ENCODE measurements at places on chromosomes 13 and 19. TPM values are rescaled to one million over a fixed set of nuclear protein-coding genes. Genes with fewer than 3 reads are reported as not detected.

GRCh38 chr13:45242524-45242923, 41.7 kb upstream of the KCTD4 start:
- no peak for ATAC-seq

DNA sequence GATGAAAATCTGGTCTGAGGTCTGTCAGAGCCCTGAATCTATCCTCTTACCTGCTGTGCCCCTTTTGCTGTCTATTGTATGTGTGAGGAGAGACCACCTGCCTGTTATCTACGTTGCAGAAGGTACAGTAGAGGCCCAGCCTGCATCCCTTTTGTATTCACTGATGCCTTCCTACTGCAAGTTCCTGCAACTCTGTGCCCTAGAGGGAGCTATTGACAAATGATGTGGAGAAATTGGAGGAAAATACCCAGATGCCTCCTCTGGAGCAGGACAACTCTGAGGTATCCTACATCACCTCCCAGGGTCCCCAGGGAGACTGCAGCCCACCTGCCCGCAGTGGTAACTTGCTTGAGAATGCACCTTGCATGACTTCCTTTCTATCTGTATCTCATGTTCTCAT, 33.7 kb downstream of the SIAH3 start:
- ATAC-seq, result no peak

ZSWIM4 gene
- 4.3 TPM for total RNA-seq

PCP2 gene
- total RNA-seq, result not detected

DNA sequence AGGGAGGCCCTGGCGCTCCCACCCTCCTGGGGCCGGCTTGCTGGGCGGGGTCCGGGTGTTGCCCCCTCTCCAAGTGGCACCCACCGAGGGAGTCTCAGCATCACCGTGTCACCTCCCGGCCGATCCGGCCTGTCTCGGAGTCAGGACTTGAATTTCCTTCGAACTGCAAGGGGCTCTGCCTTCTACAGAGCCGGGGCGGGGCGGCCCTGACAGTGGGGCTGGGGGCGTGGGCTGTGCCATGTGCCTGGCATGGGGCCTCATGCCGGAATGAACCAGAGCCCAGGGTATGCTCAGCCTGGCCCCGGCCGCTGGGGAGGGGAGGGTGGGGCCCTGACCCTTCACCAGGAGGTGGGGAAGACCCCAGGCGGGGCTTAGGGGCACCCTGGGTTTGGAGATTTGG, 47.0 kb upstream of the TCF3 start:
- ATAC-seq, result no peak

GRCh38 chr13:20340136-20340758, 108.1 kb upstream of the GJB6 start:
- ATAC-seq, result peak; percentile 74

DNA sequence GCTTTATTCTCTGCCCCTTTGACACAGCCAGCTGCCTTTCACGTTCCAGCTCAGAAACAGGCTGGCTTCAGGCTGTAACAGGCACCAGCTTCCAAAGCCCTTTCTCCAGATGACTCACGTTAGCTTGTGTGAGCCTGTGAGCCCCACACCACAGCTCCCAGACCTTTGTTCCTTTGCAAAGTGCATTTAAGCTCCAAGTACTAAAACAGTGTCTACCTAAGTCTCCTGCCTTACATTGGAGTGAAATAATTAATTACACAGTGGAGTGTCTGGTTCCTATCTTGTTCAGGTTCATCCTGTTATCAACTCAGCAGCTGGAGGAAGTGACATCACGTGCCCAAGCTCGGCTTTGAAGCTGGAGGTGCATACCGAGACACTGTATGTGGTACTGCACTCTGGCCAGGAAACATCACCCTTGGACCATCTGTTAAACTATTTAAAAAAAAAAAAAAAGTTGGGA, 475.8 kb downstream of the FOXO1 start:
- ATAC-seq, result peak; percentile 57

- no peak for ATAC-seq
Measured at GRCh38 chr19:53853707-53854106, 14.0 kb upstream of the MYADM start.

ANGPTL8 gene
- 2.0 TPM for total RNA-seq

Data from gastroesophageal sphincter (tissue), 4 donors.